Activated CD4-positive, alpha-beta T cell treated with anti-CD3 and anti-CD28 coated beads, Interleukin-2, amount 10 ng/mL, durations not matched to agents 24 days and 14 days (primary cell): ENCODE measurements at places on chromosomes 11 and 22. TPM values are rescaled to one million over a fixed set of nuclear protein-coding genes. Genes with fewer than 3 reads are reported as not detected.

FOLH1 gene
- total RNA-seq = not detected in 2 replicates

GRCh38 chr22:29310065-29310862, 3.8 kb downstream of the GAS2L1 start:
- peak overlapping the region; percentile 72 for H3K27ac ChIP-seq
- H3K27me3 ChIP-seq = peaks cover 31% of the 10 kb centered on the region
- no peak overlapping the region for H3K4me3 ChIP-seq
- DNase-seq = no peak
- H3K4me1 ChIP-seq = peaks cover 14% of the 10 kb centered on the region
- H3K36me3 ChIP-seq = no peaks in the 10 kb centered on the region

- H3K27ac ChIP-seq = peak within 1 kb of the TSS; percentile 98
- peak; percentile 95 for DNase-seq
- H3K36me3 ChIP-seq = peaks cover 39% of the 10 kb centered on the region
- peaks cover 48% of the 10 kb centered on the region for H3K4me1 ChIP-seq
Measured at GRCh38 chr22:37244114-37244921, at the start of gene RAC2. TSS of gene RAC2 (minus strand) at chr22:37244269. CDS start at chr22:37244148, 121 bp downstream.

CYB5R2 gene
- total RNA-seq = 3.4 and 3.6 TPM in 2 replicates

GRCh38 chr11:111001081-111001430, 244.5 kb upstream of the POU2AF2 start:
- H3K36me3 ChIP-seq = no peaks in the 10 kb centered on the region
- no peak overlapping the region for H3K4me3 ChIP-seq
- H3K27ac ChIP-seq = no peak overlapping the region
- H3K27me3 ChIP-seq = no peaks in the 10 kb centered on the region
- no peak for DNase-seq

- peaks cover 2% of the 10 kb centered on the region for H3K4me1 ChIP-seq
- no peaks in the 10 kb centered on the region for H3K36me3 ChIP-seq
- no peak for DNase-seq
- no peak overlapping the region for H3K4me3 ChIP-seq
- no peak overlapping the region for H3K27ac ChIP-seq
Measured at GRCh38 chr11:64643920-64644646, 53.1 kb downstream of the SLC22A12 start.
